Activated CD8-positive, alpha-beta T cell treated with anti-CD3 and anti-CD28 coated beads, Interleukin-2, amount 10 ng/mL, durations not matched to agents 7 days and 5 days (primary cell): ENCODE measurements at places on chromosomes 2 and 18. TPM values are rescaled to one million over a fixed set of nuclear protein-coding genes. Genes with fewer than 3 reads are reported as not detected.

DNA sequence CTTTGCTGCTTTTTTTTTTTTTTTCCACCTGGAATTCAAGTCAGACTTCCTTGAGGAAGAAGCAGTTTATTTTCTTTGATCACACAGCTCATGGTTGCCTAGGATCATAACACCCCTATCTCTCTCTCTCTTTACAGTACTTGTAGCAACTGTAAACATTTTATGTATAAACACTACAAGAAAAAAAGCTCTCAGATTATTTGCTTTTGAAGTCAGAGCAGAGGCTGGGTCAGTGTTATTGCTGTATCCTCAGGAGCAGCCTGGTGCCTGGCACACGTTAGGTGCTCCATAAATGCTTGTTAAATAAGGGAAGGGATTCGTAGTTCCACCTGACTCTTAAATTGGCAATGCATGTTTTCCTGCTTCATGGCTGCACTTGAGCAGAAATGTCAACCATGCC lies 221.2 kb downstream of the TGIF1 start:
- no peak for DNase-seq
- H3K4me3 ChIP-seq = no peak overlapping the region
- H3K36me3 ChIP-seq = no peaks in the 10 kb centered on the region
- H3K27me3 ChIP-seq = peaks cover 13% of the 10 kb centered on the region
- no peak overlapping the region for H3K27ac ChIP-seq

DNA sequence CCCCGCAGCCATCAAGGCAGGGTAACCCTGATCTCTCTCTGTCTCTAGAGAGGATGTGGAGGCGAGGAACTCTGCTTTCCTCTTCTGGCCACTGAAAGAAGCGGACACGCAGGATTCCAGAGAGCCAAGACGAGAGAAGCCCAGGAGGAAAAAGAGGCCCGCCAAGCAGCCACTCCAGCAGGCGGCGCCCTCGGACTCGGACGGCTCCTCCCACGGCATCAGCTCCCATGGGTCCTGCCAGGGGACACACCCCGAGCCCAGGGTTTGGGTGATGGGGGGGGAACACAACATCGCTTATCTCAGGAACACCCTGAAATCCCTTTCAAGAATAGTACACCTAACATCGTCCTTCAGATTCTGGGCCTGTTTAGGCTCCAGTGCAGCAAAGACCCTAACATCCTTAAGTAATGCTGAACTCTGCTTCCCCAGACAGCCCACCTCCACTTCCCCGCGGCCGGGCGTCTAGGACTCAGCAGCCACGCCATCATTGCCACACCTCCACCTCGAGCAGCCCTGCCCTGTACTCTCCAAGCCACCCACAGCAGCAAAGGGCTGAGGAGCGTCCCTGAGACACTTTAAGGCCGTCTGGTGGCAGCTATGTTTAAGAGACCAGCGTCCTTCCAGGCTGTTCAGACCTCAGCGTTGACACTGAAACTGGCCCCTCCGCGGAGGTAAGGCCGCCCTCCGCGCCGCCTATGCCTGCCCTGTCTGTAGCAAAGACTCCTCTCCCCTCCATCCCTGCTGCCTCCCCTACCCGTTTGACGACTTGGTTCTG lies 34.3 kb upstream of the CNGA3 start:
- no peaks in the 10 kb centered on the region for H3K4me1 ChIP-seq
- H3K27ac ChIP-seq = no peak overlapping the region
- no peak overlapping the region for H3K4me3 ChIP-seq

The C2orf74 gene
- total RNA-seq = 8.8 TPM

GRCh38 chr2:241558532-241559322 lies at the start of gene BOK:
Gene BOK (plus strand): TSS chr2:241558745. CDS start chr2:241559484, 739 bp downstream.
- H3K4me1 ChIP-seq = peaks cover 11% of the 10 kb centered on the region
- H3K27ac ChIP-seq = no peak within 1 kb of the TSS
- H3K4me3 ChIP-seq = peak within 1 kb of the TSS; percentile 39
- H3K27me3 ChIP-seq = peaks cover 29% of the 10 kb centered on the region

DNA sequence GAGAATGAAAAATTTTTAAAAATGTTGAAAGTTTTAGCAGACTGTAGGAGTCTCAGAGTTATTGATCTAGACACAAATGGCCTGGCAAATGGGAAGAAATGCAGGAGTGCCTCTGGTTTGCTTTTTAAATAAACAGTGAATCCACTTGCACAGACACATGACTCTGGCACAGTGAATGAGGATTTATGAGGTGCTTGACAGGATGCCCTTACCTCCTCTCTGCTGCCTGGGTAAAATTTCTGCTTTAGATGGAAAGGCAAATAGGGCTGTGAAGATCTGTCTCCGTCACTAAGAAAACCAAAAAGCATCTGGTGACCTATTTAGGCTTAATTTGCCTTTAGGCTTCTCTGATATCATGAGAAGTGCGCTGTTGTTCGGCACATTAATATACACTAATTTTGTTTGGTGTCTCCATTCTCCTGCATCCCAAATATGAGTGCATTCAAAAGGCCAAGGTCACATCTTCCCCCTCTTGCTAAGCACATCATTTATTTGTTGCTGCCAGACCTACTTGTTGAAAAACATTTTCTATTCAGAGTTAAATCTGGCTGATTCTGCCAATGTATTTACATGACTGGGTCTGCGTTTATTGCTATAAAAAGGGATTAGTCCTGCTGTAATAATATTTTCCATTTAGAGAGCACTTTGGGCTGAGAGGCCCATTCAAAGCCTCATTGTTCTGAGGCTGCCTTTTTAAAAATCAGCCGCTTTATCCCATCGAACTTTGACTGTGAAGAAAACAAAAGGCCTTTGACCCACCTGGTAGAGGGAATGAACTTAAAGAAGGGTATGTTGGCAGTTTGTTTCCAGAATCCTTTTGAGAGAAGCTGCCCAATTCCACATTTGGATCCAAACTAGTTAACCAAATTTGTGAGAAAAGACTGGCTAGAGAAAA lies 94.9 kb downstream of the RNF152 start:
- H3K4me1 ChIP-seq = no peaks in the 10 kb centered on the region
- no peaks in the 10 kb centered on the region for H3K27me3 ChIP-seq
- H3K27ac ChIP-seq = no peak overlapping the region
- no peak for DNase-seq
- H3K36me3 ChIP-seq = no peaks in the 10 kb centered on the region

The LYPD6B gene
- total RNA-seq = not detected

The SLC4A3 gene
- total RNA-seq = not detected
